ENCODE measurements at places on chromosomes 6 and 20.

GRCh38 chr20:32234135-32234808, 26.6 kb downstream of the POFUT1 start:
- DNase-seq = peak; percentile 23

DNA sequence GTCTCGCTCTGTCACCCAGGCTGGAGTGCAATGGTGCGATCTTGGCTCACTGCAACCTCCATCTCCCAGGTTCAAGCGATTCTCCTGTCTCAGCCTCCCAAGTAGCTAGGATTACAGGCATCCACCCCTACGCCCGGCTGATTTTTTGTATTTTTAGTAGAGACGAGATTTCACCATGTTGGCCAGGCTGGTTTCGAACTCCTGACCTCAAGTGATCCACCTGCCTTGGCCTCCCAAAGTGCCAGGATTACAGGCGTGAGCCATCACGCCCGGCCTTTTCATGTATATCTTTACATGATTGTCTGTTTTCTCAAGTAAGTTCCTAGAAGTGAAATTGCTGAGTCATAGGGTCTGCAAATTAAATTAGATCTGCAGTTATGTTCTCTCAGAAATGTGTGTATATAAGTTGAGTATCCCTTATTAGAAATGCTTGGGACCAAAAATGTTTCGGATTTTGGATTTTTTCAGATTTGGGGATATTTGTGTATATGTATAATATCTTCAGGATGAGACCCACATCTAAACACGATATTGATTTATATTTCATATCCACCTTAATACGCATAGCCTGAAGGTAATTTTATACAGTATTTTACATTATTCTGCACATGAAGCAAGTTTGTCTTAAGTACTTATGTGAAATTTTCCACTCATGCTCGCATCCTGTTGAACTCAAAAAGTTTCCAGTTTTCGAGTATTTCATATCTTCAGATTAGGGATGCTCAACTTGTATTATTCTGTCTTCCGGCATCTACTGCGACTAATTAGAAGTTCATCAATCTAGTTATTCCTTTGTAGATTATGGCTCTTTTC, 40.4 kb downstream of the TAB2 start:
- no peak for DNase-seq

DNA sequence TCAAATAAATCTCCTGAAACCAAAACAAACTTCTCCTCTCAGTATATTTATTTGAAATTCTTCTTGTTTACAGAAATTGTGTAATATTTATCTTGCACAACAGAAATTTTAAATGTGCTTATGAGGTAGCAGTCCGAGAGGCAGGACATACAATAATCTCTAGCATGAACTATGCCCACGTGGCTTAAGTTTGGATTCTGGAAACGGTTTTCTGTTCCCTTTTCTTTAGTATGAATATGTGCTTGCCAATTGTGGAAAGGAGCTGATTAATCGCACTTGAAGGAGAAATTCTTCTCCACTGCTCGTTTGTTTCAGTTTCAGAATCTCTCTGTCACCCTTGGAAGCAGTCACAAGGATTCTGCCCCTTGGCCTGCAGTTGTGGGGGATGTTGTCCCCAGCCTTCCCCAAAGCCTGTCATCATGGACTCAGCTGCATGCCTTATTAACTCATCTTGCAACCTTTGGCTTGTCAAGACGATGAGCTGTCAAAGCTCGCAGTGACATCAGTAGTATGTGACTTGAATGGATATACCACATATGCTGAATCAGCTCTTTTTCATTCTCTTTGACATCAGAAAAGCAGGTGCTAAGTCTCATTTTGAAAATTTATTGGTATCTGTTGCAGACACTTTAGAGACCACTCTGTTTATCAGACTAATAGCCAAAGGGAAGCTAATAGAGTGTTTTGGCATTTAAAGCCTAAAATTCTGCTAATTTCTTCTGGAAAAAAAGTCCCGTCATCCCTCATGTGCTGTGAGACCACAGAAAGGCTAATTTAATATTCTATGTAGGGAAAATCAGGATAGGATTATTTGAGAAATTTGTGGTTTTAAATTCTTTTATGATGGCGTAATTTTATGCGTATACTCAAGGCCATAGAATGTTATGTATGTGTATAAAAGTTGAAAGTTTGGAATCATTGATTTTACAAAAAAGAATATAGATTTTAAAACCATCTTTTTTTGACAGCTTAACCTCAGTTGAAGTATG, 186.8 kb downstream of the ARID1B start:
- peak; percentile 88 for DNase-seq

DNA sequence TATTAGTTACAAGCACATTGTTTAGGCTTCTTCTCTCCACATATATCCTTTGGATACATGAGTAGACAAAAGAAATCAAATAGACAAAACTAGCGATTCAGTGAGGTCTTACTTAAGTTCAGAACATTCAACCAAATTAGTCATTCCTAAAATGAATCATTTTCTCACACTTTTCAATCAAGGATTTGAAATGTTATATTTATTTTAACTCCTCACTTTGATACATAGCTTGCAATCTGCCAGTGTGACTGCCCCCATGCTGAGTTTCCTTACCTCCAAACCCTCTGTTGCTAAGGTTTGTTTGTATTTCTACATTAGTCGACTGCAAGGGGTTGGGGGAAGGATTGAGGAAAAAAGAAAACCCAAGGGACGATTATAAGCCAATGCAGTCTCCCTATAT, 3.5 kb upstream of the MOXD1 start:
- DNase-seq = no peak

DNA sequence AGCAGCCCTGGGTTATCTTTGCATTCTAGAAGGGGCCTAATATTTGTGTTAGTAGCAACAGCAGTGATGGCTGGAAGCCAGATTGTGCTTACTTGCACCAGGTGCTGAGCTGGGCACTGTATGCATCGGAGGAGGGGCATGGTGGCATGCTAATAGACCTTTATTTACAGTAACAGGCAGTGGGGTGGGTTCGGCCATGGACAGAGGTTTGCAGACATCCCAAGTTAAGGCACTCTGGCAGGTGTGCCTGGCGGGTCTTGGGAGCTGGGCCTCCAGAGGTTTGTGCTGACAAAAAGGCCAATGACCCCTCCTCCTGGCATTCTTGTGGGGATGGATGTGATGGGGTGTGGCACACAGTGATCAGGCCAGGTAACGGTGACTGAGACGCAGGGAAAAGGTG, 39.0 kb upstream of the CD93 start:
- no peak for DNase-seq

- no peak for DNase-seq
Observed at GRCh38 chr6:33837971-33838665, 34.3 kb upstream of the MLN start.

DNA sequence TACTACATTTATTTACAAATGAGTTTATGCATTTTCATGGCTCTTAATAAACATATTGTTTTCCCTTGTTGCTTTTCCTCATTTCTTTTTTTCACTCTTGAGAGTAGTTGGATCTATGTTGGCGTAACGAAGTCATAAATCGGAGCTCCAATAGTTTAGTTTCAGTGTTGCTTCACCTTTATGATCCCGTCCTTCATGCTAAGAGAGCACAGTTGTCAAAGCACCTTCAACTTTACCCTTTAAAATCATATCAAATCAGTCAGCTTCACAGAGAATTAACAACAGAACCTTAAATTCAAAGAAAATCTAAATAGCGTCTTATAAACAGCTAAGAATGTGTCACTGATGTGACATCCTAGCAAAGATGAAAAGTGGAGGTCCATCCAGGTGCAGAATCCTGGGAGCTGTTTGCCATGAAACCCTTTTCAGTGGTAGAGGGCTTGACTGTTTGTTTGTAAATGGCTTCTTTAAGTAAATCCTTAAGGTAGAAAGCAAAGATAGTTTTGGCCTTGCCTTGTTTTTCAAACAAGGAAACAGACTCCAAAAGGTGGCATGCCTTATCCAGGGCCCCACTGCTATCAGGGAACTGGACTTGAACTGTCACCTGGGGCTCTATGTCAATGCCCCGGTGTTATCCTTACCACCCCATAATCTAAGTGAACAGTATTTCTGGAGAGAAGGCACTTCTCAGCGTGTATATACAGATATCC, 148.4 kb downstream of the AKAP7 start:
- DNase-seq = no peak

GRCh38 chr6:14676064-14676463, 558.5 kb downstream of the CD83 start:
- DNase-seq = peak; percentile 41

DNA sequence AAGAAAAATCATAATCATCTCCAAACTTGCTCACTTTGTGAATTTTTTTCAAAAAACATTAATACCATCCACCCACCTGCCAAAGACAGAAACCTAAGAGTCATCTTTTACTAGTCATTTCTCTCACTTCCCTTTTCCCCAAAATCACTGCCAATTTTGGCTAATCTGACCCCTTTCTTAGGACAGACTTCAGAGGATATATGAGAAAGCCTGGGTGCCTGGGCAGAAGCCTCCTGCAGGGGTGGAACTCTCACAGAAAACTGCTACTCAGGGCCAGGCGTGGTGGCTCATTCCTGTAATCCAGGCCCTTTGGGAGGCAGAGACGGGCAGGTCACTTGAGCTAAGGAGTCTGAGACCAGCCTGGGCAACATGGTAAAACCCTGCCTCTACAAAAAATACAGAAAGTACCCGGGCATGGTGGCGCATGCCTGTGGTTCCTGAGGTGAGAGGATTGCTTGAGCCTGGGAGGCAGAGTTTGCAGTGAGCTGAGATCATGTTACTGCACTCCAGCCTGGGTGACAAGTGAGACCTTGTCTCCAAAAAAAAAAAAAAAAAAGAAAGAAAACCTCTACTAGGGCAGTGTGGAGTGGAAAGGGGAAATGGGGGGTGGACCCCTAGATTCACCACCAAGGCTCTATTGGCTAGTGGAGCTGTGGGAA, 3.8 kb downstream of the DEK start:
- peak; percentile 81 for DNase-seq

- no peak for DNase-seq
Observed at GRCh38 chr6:42078386-42078785, 28.1 kb downstream of the TAF8 start.

DNA sequence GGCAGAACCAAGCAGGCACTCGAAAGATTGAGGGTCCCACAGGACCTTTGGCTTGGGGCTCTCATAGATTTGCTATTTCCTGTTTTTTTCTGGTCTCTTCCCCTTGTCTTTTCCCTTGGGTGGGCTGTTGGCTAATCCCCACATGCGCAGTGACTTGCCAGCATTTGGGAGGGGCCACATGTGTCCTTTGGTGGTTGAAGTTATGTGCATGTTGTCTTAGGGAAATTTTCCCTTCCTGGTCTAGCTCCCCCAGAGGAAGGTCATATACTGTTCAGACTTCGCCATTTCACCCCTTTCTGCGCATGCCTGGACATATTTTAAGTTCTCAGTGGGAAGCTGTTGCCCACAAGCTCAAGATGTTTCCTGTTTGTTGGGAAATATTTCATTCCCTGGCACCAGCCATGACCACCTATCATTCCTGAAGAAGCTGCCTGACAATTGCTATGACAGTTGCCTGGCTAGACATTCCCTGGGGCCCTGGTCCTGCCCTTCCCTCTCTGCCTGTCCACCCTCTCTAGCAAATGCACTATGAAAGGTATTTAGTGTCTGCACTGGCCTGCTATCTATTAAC, 156.2 kb upstream of the THBS2 start:
- DNase-seq = peak; percentile 48

- DNase-seq = no peak
Observed at GRCh38 chr6:17859846-17860245, 127.6 kb downstream of the KIF13A start.

- DNase-seq = no peak
Observed at GRCh38 chr20:5737619-5737953, 12.6 kb upstream of the SHLD1 start.

- no peak for DNase-seq
Observed at GRCh38 chr20:48784273-48784641, 43.5 kb downstream of the PREX1 start.

GRCh38 chr20:23205611-23206041, 119.5 kb upstream of the CD93 start:
- DNase-seq = no peak

GRCh38 chr6:40535110-40535818, 51.9 kb downstream of the LRFN2 start:
- DNase-seq = no peak

GRCh38 chr6:4365686-4366085, 230.3 kb upstream of the ECI2 start:
- DNase-seq = no peak

GRCh38 chr6:89887452-89888137, 6.7 kb upstream of the GJA10 start:
- DNase-seq = peak; percentile 4

- DNase-seq = peak; percentile 81
Observed at GRCh38 chr6:108742041-108742440, 106.2 kb upstream of the ARMC2 start.

- DNase-seq = no peak
Observed at GRCh38 chr6:134436950-134437349, 119.0 kb upstream of the SGK1 start.

DNA sequence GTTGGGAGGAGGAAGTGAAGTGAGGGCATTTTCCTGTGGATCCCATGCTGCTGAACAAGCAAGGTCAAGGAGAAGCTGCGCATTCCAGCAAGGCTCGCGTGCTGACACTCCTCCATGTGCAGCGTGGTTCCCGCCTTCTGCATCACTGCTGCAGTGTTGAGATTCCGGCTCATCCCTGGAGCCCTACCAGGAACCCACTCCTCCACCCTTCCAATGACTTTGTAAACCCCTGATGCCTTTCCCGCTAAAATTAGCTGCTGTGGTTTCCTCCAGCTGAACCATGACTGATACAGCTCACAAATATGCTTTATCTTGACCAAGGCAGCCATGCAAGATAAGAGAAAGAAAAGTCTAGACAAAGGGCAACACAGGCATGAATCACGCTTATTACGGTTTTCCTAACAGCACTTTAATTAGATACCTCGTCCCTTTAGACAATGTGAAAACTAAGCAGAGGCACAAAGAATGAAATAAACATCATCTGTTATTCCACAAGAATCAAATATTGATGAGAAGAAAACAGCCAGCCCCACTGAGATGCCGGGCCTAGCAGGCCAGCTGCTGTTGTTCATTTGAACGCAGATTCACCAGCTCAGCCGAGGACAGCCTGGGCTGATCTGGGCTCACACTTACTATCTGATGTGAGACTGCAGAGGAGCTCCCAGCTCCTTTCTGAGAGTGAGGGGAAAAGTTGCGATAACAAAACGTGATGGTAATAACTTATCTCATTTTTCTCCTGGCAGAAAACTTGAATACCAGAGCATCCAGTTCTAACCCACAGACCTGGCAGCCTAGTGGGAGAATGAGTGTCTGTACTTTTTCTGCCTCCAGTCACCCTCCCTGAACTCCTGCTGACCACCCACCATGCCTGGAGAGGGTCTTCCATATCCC, 14.2 kb upstream of the BNIP5 start:
- DNase-seq = no peak

- peak; percentile 42 for DNase-seq
Observed at GRCh38 chr6:29925727-29926412, 16.5 kb upstream of the HLA-A start.

Data from suppressor macrophage (primary cell).